ENCODE measurements at places on chromosomes 13 and 19.

DNA sequence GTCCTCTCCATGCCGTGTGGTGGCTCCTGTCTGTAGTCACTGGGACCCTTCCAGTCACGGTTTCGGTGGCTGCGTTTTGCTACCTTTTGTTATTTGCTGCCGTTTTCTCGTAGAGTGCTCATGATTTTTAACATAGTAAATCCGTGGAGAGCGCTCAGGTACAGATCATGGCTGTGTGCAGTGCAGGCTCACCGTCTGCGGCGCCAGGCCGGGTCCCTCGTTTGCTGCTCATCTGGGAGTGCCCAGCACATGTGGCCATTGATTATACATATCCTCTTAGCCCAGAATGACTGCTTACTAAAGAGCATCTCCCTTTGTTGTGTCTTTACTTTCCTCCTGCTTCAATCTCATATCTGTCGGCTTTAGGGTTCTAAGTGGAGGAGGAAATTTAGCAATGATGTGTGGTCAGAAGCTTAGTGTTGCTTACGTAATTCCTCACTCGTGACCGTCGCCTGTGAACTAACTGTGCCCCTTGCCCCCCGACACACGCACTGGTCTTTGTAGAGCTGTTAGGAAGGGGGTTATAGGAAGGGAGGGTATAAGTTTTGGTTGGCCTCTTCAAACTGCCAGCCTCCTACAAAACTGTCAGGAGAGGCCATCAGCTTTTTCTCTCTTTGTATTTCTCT, 31.8 kb downstream of the TFDP1 start:
- no peak for DNase-seq

DNA sequence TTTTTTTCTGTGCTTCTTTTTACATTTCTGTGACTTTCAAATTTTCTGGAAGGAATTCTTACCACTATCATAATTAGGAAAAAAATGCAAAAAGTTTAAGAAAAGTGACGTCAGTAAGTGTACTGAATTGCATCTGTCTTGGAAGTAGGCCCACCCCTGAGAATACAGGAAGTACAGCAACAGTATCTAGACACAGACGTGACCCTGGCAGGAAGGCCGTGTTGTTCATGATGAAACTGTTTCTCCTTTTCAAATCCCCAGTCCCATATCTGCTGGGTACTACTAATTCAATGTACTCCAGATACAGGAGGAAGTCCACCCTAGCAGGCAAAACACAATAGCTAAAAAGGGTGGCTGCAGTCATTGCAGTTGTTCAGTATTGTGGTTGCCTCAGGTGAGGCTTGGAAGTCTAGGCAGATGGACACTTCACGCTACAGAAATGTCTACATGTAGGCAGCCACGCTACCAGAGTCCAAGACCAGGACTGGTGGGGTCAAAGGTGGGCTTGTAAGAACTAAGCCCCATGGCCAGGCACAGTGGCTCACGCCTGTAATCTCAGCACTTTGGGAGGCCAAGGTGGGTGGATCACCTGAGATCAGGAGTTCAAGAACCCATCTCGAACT, 49.6 kb upstream of the MED4 start:
- DNase-seq: no peak

GRCh38 chr13:113109151-113110047, 3.8 kb downstream of the F7 start:
- DNase-seq: peak; percentile 5

DNA sequence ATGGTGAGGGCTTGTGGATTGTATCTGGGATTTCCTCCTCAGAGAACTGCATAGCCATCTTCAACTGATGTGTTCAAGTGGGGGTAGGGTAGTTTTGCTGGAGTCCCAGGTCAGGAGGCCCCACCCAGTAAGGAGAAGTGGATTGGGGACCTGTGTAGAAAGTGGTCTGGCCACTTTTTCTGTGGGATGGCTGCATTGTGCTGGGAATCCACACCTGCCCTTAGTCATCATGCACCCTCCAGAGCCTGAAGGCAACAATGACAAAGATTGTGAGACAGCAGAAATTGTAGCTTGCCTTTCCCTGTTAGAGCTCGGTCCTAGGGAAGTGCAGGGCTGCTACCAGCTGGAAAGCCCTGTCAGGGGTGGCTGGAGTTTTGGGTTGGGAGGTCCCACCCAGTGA, 255.4 kb downstream of the NDFIP2 start:
- DNase-seq: no peak

- DNase-seq: peak; percentile 92
Measured at GRCh38 chr19:29841559-29842367, 30.0 kb downstream of the CCNE1 start.

GRCh38 chr13:112603641-112604225, 15.8 kb upstream of the TUBGCP3 start:
- no peak for DNase-seq

- peak; percentile 79 for DNase-seq
Measured at GRCh38 chr19:41997851-41998229, 3.8 kb upstream of the ATP1A3 start.

GRCh38 chr13:79989217-79989661, 351.7 kb downstream of the SPRY2 start:
- DNase-seq: no peak

- peak; percentile 70 for DNase-seq
Measured at GRCh38 chr13:74287724-74288169, 153.5 kb upstream of the KLF12 start.

GRCh38 chr13:109412283-109412901, 374.0 kb downstream of the IRS2 start:
- DNase-seq: peak; percentile 64

DNA sequence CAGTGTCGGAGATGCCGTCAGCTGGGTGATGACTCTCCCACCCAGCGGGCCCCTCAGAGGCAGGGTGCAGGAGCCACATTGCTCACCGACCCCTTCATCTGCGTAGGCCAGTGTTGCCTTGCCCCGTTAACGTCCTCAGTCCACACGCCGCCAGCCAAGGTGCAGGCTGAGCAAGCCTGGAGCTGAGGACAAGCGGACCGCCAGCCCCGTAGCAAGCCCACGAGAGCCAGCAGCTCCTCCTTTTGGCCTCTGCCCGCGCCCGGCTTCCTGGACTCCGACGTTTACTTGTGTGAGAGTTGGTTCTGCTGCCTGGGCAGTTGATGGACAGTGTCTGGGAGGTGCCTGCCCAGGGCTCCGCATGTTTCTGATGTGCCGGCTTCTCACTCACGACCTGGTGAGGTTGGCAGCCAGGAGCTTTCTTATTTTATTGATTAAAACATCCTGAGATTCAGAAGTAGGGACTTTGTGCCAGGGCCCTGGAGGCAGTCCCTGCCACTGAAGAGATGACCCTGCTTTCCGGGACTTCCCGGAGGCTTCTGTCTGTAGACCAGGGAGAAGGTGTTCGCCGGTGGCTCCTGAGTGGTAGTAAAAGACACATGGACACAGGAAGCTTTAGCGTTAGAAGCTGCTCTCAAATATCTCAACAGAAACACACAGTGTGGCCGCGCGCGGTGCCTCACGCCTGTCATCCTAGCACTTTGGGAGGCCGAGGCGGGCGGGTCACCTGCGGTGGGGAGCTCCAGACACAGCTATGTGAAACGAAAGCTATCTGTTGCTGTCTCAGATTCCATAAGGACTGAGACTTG, 5.8 kb downstream of the DAZAP1 start:
- DNase-seq: no peak

- DNase-seq: no peak
Measured at GRCh38 chr19:6319376-6319775, 14.0 kb downstream of the ACER1 start.

DNA sequence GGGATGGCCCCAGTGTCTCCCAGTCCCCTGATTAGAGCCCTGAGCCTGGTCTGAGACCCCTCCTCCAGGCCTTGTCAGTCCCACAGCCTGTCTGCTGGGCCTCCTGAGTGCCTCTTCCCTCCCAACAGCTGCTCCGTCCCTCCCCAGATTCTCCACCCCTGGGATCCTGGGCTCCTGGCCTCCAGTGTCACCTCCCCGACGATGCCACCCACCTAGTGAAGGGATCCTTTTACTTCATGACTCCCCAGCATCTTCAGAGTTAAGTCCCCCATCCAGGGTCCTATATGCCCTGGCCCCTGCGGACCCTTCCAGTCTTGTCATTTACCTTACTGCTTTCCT, 4.4 kb upstream of the PRX start:
- DNase-seq: no peak

GRCh38 chr13:80923907-80924306, 583.0 kb upstream of the SPRY2 start:
- peak; percentile 27 for DNase-seq

- DNase-seq: no peak
Measured at GRCh38 chr19:10036601-10037071, 23.4 kb downstream of the RDH8 start.

DNA sequence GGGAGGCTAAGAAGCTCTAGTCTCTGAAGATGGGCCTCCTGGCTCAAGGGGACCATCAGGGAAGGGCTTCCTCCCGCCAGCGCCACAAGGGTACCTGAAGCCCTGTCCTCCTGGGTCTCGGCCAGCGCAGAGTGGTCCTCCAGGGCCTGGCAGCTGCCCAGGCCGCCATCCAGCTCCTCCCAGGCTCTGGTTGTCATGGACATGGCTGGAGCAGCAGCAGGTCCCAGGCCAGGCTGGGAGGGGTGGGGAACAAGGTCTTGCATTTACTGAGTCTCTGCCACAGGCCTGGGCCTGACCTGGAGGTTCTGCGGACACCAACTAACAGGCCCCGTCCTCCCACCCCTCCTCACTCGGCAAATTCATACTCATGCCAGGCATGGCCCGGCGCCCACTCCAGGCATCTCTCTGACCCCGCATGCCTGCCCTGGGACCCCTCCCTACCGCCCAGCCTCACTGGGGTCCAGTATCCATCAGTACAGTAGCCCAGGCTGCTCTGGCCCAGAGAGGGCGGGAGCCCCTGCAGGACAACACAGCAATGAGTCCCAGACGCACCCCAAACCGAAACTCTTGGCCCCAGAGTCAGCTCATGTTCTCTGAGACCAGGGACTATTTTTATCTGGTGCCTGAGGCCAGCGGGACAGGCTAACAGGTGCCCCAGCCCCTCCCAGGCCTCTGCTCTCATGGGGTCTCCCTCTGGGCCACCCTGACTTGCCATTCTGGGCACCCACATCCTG, 938 bp downstream of the JSRP1 start:
- no peak for DNase-seq

DNA sequence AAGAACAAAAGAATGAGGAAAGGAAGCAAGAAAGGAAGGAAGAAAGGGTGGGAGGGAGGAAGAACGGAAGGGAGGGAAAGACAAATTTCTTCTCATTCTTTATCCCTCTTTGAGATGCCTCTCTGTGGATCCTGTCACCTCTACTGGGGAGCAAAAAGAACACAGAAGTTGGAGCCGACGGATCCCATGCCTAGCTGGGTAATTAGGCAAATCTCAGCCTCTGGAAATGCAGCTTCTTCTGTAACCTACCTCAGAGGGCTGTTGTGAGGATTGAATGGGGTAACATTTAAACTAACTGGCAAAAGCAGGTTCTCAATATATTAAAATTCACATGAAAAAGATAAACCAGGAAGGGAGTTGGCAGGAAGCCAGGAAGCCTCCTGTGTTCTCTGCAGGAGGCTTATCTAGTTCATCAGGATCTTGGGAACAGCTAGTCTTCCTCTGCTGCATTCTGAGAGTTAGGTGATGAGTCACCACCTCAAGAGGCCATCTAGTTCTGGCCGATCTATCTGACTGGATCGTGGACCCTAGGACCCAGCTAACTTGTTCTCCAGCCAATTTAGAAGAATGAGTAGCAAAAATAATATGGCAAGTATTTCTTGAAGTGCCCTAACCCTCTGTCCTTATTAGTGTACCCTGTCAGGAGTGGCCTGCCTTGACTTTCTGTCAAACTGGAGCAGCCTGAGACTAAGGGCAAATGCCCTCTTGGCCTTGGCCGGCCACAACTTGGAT, 15.2 kb upstream of the CPB2 start:
- DNase-seq: no peak

DNA sequence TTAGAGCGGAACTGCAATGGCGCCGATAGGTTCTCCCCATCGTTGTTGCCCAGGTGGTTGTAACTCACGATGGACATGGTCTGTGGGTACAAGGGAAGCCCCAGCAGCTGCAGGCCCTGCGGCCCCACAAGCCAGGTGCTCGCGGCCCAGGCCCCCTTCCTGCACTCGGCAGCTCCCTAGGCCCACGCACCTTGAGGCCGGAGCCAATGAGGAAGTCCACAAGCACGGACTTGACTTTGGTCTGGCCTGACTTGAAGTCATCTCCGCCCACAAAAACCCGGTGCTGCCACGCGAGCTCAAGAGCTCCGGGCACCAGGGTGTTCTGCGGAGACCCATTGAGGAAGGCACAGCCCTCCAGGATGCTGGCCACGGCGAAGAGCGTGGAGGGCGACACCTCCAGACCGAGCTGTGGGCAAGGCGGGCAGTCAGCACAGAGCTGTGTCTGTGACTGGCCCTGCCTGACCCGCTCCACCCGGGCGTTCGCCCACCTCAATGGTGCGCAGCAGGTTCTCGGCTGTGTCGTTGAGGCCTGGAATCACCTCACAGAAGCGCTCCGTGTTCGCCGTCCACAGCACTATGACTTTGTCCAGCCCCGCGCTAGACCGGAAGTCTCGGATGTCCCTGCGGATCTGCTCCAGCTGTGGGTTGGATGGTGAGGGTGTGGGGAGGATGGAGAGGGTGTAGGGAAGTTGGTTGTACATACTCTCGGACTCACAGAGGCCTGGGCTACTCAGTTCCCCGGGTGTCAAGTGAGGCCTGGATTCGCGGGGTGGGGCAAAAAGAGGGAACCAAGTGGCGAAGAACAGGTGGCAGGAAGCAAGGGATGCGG, 1.9 kb downstream of the ISYNA1 start:
- DNase-seq: no peak

- DNase-seq: no peak
Measured at GRCh38 chr19:39864118-39864517, 17.9 kb upstream of the FBL start.
